ENCODE measurements at places on chromosomes 16 and 17. TPM values are rescaled to one million over a fixed set of nuclear protein-coding genes. Genes with fewer than 3 reads are reported as not detected.
A peak's percentile ranks its signal among the peaks of the same experiment; 100 is the strongest.

DNA sequence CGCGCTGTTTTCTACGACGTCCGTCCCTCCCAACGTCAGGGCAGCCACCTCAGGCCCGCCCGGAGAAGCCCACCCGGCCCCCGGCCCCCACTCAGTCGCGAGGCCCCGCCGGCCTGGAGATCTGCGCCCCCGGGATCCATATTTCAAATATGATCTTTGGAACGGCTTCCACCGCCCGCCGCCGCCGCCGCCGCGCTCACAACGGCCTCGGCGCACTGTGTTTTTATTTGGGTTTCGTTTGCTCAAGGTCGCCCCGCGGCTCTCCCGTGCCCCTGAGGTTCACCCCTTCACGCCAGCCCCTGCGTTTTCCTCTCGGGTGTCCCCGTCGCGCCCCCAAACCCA, 4.2 kb upstream of the CBX4 start:
- DNase-seq = no peak

GRCh38 chr17:66981983-66982508, 17.5 kb downstream of the CACNG4 start:
- no peak for DNase-seq

The RND2 gene
- total RNA-seq = 0.05 TPM

The PDILT gene
- total RNA-seq = not detected

- DNase-seq = no peak
Measured at GRCh38 chr16:56510544-56510943, 9.3 kb downstream of the BBS2 start.

The KRT10 gene
- total RNA-seq = 22.9 TPM

DNA sequence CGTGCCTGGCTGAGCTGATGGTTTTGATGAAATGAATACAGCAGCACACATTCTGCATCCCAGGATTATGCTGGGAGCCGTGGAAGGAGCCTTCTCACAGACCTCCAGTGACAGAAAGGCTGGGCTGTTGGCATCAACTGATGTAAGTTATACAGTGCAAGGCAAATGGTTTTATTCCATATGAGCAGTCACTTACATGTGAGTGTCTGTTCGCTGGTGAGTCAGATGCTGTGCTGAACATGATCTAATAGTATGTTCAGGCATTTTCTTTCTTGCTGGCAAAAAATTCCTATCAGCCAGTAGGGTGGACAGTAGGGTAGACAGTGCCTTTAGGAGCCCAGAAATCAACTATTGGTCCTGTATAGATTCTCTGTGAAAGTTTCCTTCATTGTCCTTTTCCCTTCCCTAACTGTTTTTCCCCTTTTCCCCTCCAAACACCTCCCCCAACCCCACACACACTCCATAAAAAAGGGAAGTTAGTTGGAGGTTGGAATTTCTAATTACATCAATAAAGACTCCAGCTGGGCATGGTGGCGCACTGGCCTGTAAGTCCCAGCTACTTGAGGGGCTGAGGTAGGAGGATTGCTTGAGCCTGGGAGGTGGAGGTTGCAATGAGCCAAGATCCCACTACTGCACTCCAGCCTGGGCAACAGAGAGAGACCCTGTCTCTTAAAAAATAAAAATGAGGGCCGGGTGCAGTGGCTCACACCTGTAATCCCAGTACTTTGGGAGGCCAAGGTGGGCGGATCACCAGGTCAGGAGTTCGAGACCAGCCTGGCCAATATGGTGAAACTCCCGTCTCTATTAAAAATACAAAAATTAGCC, 36.2 kb downstream of the LDHD start:
- DNase-seq = no peak

DNA sequence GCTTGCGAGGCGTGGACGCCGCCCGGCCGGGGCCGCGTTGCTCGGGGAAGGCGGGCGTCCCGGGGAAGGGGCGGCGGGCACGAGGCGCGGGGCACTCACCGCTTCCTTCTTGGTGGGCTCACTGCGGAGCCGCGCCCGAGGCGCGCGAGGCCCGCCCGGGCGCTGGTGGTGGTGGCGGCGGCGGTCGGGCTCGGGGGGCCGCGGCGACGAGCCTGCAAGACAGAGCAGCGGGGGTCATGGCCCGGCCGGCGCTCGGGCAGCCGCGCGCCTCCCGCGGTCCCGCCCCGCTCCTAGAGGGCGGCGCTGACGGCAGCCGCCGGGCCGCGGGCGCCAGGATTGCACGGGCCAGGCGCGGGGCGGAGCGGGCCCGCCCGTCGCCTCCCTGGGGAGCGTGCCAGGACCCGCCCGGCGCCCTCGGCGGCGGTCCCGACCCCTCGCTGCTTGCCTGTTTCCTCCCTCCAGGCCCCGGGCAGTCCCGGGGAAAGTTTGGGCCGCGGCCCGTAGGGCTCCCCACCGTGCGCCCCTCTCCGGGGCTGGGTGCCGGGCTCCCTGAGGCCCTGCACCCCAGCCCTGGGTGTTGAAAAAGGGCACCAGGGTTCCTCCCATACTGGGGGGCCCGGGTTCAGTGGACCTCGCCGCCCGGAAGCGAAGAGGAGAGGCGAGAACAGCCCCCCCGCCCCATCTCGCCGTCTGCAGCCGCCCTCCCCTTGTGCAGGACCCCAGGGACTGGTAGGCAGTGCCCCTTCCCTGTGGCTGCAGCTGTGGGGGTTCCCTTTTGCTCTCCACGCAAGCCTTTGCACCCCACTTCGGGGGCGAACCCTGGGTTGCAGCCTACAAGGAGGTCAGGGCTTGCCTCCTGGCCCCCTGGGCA, at the start of gene C16orf74:
C16orf74 (minus strand) TSS at position 270 of the 871 bp plus-strand sequence. CDS start 15,879 bp downstream, outside the sequence.
- no peak for DNase-seq

GRCh38 chr16:86142801-86143236, 243.9 kb downstream of the IRF8 start:
- DNase-seq = no peak

- DNase-seq = no peak
Measured at GRCh38 chr17:28878981-28879380, 18.6 kb downstream of the FLOT2 start.

GRCh38 chr16:12602811-12603698, 200.6 kb downstream of the CPPED1 start:
- DNase-seq = no peak

DNA sequence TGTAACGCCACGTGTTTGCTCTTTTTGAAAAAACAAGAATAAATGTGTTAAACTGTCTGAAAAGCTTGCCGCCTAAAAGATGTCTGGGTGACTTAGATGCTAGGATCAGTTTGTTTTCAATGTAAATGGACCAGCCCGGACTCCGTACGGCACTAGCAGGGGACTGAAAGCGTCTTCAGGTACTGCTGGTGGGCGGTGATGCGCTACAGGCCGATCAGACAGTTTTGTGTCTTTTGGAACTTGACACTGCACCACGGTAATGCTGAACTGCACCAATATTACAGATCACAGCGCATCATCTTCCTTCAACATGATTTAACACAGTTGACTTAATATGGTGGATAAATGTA, 727 bp upstream of the MBTPS1 start:
- peak; percentile 57 for DNase-seq

All from activated CD4-positive, alpha-beta T cell treated with anti-CD3 and anti-CD28 coated beads, Interleukin-2, amount 10 ng/mL, durations not matched to agents 7 days and 5 days (primary cell).